Substantia nigra (tissue), 51 donors: ENCODE measurements at places on chromosomes 5 and 9.

DNA sequence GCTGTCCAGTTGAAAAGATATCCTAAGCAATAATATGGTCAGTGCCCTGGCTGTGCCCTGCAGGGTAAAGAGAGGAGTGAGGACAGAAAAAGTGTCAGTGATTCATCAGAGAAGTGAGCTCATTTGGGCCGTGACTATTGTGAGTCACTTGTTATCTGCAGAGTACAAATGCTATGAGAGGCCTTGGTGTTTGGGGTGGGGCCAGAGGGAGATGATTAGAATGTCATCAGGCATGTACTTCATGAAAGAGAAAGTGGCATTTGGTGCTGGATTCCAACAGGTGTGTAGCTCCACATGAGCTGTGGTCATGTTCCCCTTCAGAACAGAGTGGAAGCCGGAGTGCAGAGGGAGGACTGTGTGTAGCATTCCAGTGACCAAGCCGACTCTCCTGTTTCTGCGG is 174.1 kb downstream of the KDM4C start:
- DNase-seq, result no peak

DNA sequence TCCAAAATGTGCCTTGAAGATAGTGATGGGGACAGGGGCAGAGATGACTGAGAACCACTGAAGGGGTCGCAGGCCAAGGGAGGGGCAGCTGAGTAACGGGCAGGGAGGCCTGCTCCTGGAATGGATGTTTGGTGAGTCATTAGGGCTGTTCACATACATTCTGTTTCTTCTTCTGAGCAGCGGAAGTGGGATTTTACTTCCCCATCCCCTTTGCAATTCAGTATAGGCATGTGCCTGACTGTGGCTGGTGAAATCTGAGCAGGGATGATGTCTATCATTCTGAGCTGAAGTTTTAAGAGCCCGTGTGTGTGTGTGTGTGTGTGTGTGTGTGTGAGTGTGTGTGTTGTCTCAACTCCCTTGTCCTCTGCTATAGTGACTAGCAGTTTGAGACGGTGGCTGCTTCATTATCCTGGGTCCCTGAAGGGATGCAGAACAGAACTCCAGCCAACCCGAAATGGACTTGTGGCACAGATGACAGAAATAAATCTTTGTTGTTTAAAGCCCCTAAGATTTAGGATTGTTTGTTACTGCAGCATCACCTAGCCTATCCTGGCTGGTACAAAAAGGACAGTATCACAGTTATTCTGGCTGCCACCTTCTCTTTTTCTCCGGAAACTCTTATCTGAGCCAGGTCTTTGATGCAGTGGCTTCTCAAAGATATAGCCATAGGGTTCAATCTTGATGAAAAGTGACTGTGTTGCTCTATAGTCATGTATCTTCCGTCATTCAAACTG is 29.2 kb upstream of the TGFBI start:
- DNase-seq, result no peak

- DNase-seq, result no peak
Measured at GRCh38 chr9:93286252-93287188, 102.6 kb downstream of the WNK2 start.

- no peak for DNase-seq
Measured at GRCh38 chr5:36790847-36791246, 85.7 kb upstream of the NIPBL start.

DNA sequence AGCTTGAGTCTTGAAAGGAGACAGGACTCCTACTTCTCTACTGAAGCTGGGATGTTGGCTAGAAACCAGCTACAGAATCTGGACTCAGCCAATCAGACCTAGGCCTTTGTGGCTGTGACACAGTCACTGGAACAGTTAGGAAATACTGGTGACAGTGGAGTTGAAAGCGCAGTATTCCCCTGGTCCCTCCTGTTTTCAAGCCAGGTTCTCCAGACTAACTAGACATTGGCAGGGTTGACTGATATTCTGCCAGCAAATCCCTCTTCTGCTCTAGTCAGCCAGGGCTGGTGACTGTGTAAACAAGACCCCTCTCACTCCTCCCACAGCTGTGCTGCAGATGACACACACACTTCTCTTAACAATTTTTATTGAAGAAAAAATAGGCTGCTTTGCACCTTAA is 8.7 kb downstream of the SHROOM1 start:
- DNase-seq, result peak; percentile 70

- DNase-seq, result peak; percentile 47
Measured at GRCh38 chr5:176611435-176611834, 1.5 kb upstream of the GPRIN1 start.

DNA sequence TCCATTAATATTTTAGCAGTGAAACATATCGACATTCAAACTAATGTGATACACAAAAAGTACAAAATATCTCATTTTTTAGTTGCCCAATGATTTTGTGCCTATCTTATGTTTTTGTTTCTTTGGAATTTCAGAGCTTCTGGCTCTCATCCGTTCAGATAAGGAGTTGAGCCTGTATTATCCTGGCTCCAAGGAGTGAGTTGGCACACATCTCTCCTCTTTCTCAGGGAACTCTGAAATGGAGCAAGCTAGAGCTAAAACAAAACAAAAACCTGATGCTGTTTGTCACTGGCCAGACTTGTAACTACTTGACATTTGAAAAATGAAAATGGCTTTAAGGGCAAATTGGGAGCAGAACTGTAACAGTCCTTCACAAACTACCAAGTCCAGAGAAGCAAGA is 131.3 kb upstream of the SLC28A3 start:
- DNase-seq, result no peak

DNA sequence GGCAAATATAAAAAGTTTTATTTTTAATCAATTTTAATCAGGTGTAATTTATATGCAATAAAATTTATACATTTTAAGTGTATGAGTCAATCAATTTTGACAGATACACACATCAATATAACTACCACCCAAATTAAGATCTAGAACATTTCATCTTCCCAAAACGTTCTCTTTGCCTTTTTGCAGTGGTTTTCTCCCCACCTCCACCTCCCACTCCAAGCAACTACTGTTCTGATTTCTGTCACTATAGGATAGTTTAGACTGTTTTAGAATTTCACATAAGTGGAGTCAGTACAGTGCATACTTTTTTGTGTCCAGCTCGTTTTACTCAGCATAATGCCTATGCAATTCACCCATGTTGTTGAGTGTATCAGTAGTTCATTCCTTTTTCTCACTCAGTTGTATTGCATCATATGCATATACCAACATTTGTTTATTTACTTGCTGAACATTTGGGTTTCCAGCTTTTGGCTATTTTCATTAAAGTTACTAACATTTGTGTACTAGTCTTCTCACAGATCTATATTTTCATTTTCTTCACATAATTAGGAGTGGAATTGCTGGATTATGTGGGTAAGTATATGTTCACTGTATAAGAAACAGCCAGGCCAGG is 52.2 kb upstream of the DHFR start:
- no peak for DNase-seq

GRCh38 chr5:136087961-136088871 is 44.4 kb upstream of the SMAD5 start:
- no peak for DNase-seq

DNA sequence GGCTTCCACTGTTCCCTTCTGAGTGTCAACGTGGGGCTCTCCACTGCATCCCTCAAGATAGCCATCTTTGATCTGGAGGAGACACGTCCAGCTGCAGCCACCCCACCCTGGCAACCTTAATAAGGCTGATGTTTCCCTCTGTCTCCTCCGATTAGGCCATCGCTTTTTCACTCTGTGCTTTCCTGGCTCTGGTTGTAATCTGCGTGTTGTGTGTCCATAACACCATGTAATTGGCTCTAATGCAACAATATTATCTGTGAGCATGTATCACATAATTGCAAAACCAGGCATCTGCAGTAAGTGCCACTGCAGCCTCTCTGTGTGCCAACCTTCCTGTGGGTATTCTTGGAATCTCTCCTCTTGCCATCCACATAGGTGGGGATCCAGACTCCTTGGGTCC is 249.9 kb upstream of the PANK3 start:
- no peak for DNase-seq
